Left ventricle myocardium inferior (tissue), 1 donor: ENCODE measurements at places on chromosomes 2 and 18.

DNA sequence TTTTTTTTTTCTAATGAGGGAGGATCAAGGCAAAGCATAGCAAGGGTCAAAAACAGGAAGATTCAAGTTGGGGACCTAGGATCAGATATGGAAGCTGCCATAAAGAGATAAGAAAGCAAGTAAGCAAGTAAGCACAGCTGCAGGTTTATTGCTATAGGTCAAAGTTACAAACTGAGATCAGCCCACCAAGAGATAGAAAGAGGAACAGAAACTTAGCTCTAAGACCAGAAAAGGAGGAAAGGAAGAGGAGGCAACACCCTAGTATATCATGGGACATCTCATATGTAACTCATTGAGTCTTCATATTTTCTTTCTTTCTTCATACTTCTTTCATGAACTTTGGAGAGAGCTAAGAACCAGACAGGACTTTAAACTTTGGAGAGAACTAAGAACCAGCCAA lies 295.9 kb upstream of the CRIM1 start:
- H3K4me3 ChIP-seq = no peak overlapping the region
- no peak for DNase-seq
- no peaks in the 10 kb centered on the region for H3K36me3 ChIP-seq
- no peaks in the 10 kb centered on the region for H3K4me1 ChIP-seq
- H3K27me3 ChIP-seq = peaks cover 4% of the 10 kb centered on the region
- no peak overlapping the region for H3K27ac ChIP-seq

DNA sequence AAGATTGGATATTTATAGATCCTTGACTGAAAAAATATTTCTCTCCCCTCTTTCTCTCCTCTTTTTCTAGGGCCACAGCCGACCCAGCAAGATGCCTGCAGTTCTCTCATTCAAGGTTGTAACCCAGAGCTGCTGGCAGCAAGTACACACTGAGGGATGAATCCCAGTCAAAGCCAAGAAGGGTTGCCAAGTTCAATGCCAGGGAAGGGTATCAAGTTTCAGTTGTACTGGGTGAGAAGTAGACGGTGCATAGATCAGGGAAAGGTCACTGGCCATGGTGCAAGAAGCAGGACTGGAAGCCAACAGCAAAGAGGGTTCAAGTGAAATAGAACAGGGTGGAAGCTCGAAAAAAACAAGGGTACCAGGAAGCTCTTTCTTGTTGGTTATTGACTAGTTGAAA lies 170.2 kb downstream of the NRP2 start:
- peaks cover 13% of the 10 kb centered on the region for H3K4me1 ChIP-seq
- peaks cover 15% of the 10 kb centered on the region for H3K27me3 ChIP-seq
- no peak overlapping the region for H3K4me3 ChIP-seq
- H3K36me3 ChIP-seq = no peaks in the 10 kb centered on the region
- H3K27ac ChIP-seq = peak overlapping the region; percentile 34
- no peak for DNase-seq

GRCh38 chr2:66582987-66583880 lies 148.3 kb downstream of the MEIS1 start:
- H3K36me3 ChIP-seq = no peaks in the 10 kb centered on the region
- peaks cover 100% of the 10 kb centered on the region for H3K27me3 ChIP-seq
- H3K27ac ChIP-seq = no peak overlapping the region

DNA sequence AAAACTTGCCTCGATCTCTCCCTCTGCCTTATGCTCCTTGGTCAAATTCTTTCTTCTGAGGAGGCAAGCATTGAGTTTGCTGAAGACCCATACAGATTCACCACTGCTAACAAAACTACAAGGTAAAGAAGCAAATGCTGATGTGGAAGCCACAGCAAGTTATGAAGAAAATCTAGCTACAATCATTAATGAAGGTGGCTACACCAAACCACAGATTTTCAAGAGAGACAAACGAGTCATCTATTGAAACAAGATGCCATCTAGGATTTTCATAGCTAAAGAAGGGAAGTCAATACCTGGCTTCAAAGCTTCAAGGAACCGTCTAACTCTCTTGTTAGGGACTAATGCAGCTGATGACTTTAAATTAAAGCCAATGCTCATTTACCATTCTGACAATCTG lies 203.2 kb downstream of the METTL4 start:
- DNase-seq = no peak
- H3K27ac ChIP-seq = no peak overlapping the region
- H3K36me3 ChIP-seq = no peaks in the 10 kb centered on the region
- no peak overlapping the region for H3K4me3 ChIP-seq
- H3K27me3 ChIP-seq = no peaks in the 10 kb centered on the region

GRCh38 chr2:186542002-186542401 lies 47.9 kb upstream of the ITGAV start:
- no peak for DNase-seq
- H3K27me3 ChIP-seq = no peaks in the 10 kb centered on the region
- H3K4me1 ChIP-seq = peaks cover 19% of the 10 kb centered on the region
- H3K27ac ChIP-seq = no peak overlapping the region

DNA sequence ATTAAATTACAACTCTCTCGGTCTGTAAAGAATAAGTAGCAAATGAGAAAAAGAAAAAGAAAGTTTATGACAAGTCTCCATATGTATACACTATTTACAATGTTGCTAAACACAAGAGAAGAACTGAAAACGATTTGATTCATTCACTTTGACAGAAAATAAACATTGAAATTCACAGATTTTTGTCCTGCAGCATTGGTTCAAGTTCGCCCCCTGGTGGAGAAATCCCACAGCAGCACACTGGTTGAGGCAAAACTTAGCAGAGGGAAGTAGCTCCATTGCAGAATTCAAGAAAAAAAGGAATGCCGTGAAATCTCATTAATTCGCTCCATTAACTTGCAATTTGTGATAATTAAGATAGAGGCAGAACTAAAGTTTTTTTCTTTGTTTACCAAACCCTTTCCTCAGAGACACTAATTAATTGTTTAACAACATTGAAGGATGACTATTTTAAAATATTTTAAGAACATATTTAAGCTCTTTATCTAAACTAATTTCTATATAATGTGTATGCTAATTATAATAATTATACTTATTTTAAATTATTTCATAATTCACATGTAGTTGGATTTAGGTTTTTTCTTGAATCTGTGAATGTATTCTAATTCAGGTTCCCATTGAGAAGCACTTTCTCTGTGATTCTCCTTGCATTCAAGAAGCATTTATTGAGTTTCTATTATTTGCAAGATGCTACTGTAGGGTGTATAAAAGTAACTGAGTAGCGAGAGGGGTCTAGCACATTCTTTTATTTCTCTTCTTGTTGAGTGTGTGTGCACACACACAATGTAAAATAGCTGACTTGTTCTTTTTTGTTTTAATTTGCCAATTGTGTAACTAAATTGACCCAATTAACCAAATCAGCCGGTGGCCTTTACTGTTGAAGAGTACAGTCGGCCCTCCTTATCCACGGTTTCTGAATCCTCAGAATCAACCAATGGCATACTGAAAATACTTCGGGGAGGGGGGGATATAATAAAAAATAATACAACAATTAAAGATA lies 74.1 kb downstream of the COL4A3 start:
- peak; percentile 66 for DNase-seq
- no peaks in the 10 kb centered on the region for H3K4me1 ChIP-seq
- no peaks in the 10 kb centered on the region for H3K27me3 ChIP-seq
- H3K27ac ChIP-seq = no peak overlapping the region
- H3K36me3 ChIP-seq = no peaks in the 10 kb centered on the region

DNA sequence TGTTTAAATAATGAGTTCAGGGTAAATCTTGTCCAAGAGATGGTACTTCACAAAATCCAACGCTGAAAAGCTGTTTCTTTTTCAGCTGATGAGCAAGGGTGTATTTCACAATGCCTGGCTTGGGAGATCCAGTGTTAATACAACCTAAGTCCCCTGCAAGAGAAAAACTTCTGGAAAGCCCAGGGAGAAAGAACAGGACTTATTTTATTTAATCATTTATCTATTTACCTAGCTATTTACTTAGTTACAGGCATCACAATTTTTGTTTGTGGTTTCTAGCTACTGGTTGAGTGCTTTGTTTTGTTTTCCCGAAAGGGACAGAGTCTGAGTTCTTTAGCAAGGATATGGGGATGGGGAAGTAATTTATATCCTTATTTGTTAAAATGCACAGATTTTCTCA lies 598.2 kb upstream of the SYT4 start:
- H3K4me3 ChIP-seq = no peak overlapping the region
- no peak for DNase-seq
- no peak overlapping the region for H3K27ac ChIP-seq
- no peaks in the 10 kb centered on the region for H3K36me3 ChIP-seq
- no peaks in the 10 kb centered on the region for H3K4me1 ChIP-seq

- no peaks in the 10 kb centered on the region for H3K27me3 ChIP-seq
- DNase-seq = peak; percentile 7
- H3K36me3 ChIP-seq = no peaks in the 10 kb centered on the region
- H3K4me3 ChIP-seq = no peak overlapping the region
- H3K4me1 ChIP-seq = peaks cover 5% of the 10 kb centered on the region
These were observed 286.8 kb upstream of the HS6ST1 start for GRCh38 chr2:128605421-128605820.

- no peaks in the 10 kb centered on the region for H3K27me3 ChIP-seq
- DNase-seq = no peak
- no peaks in the 10 kb centered on the region for H3K36me3 ChIP-seq
- H3K27ac ChIP-seq = no peak overlapping the region
These were observed 191.0 kb downstream of the HNMT start for GRCh38 chr2:138155304-138155703.

- DNase-seq = no peak
- peaks cover 8% of the 10 kb centered on the region for H3K4me1 ChIP-seq
- H3K36me3 ChIP-seq = no peaks in the 10 kb centered on the region
- no peak overlapping the region for H3K4me3 ChIP-seq
These were observed 31.8 kb upstream of the CAVIN2 start for GRCh38 chr2:191878548-191879279.

DNA sequence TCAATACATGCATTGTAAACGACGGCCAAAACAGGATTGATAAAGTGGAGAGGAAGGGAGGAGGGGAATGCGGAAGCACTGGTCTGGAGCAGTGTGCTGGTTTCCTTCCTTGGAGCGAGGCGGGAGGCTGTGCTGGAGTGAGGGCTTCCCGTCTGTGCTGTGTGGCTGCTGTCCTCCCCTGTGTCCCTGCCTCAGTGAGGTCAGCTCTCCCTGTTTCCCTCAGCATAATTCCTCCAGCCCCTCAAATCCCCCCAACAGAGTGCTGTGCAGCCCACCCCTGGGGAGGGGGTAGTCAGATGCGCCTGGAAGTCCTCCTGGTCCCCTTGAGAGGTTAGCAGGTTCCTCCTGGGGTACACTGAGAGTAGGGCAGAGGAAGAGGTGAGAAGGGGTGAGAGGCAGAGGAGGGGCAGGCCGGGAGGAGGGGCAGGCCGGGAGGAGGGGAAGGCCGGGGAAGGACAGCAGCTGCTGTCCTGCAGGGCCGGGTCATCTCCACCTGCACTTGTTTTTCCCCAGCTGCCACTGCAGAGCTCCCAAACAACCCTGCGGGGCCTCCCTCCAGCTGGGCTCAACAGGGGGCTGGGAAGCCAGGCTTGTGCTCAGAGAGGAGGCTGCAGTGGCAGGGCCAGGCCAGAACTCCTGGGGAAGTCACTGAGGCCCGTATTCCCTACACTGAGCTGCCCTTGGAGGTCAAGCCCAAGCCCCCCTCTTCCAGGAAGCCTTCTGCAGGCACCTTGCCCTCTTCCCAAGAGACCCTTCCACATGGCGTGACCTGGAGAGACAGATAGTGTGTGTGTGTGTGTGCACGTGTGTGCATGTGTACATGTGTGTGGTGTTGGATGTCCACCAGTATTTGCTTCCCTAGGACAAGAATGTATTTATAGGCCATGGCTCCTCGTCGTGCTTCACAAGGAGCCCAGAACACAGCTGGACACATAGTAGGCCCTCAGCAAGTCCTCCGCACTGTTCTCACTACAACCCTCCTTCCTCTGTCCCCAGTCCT lies 13.2 kb upstream of the ATP6V1B1 start:
- H3K27me3 ChIP-seq = peaks cover 37% of the 10 kb centered on the region
- peaks cover 16% of the 10 kb centered on the region for H3K4me1 ChIP-seq
- no peak overlapping the region for H3K4me3 ChIP-seq
- H3K27ac ChIP-seq = no peak overlapping the region

DNA sequence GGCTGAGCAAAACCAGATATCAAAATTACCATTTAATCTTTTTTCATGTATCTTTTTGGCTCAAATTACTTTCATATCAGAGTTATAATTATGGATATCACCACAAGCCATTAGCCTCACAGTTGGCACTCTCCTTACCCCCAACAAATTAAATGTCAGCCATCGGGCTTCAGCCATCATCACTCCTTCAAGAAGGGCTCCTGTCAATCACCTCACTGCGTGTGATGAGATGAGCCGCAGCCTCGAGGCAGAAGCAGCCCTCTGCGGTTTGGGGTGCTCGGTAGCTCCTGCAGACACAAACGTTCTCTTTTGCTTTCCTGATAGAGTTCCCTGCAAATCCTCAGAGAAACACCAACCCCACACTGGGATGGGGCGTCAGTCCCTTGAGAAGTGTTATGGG lies 94.1 kb downstream of the DNER start:
- H3K27ac ChIP-seq = no peak overlapping the region
- no peak overlapping the region for H3K4me3 ChIP-seq
- H3K36me3 ChIP-seq = no peaks in the 10 kb centered on the region
- DNase-seq = no peak
- H3K4me1 ChIP-seq = no peaks in the 10 kb centered on the region
